ENCODE measurements at places on chromosomes 2 and 18.

DNA sequence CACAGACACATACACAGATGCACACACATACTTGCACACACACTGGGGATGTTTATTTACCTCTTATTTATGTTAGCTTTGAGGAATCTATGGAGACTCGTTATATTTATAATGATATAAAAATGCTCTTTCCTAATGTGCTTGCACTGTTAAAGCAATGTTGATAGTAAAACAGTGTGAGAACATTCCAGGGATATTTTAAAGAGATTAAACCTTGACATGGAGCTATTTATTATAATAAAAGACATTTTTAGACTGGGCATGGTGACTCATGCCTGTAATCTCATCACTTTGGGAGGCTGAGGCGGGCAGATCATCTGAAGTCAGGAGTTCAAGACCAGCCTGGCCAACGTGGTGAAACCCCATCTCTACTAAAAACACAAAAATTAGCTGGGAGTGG lies 557.3 kb upstream of the ZNF804A start:
- no peak for DNase-seq

DNA sequence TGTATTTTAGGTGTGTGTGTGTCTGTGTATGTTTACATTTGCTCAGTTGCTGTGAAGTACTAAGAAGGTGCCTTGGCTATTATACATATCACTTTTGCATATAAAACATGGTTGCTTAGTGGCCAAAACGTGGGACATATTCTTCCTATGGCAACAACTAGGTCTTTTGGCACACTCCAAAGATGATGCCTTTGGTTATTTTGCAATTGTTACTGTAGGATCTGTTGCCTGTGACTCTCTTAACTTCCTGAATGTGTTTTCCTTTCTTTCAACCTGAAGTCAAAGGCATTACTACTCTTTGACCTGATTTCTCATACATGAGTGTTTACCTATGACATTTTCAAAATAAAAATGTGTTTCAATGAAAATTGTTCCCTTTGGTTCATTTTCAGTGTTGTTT lies 160.5 kb downstream of the UBE2E3 start:
- DNase-seq: no peak

GRCh38 chr18:59431131-59431530 lies 72.1 kb upstream of the LMAN1 start:
- DNase-seq: no peak

DNA sequence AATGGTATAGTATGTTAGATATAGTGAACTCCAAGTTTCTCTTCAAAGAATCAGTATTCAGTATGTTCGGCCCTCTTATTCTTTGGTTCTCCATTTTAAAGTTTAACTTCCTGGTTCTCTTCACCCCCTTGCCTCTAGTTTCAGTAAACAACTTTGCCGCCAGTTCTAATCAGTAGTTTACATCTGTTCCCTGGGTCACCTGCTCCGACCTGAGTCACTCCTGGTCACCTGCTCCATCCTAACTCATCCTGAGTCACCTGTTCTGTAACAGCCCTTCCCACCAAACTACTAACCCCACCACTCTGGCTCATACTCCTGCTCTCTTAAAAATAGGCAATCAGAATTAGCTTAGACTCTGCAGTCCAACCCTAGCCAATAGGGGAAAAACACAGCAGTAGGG lies 23.7 kb upstream of the TEX51 start:
- no peak for DNase-seq

DNA sequence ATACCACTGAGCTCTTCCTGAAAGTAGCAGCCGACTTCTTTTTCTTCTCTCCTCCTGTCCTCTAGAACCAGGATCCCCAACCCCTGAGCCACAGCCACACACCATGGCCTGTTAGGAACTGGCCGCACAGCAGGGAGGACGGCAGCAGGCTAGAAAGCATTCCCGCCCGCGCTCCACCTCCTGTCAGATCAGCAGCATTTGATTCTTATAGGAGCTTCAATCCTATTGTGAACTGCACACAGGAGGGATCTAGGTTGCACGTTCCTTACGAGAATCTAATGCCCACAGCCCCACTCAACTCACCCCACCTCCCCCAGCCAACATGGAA lies 179.1 kb upstream of the SH3BP4 start:
- DNase-seq: no peak

GRCh38 chr2:79219383-79219988 lies 59.9 kb upstream of the REG3A start:
- no peak for DNase-seq

DNA sequence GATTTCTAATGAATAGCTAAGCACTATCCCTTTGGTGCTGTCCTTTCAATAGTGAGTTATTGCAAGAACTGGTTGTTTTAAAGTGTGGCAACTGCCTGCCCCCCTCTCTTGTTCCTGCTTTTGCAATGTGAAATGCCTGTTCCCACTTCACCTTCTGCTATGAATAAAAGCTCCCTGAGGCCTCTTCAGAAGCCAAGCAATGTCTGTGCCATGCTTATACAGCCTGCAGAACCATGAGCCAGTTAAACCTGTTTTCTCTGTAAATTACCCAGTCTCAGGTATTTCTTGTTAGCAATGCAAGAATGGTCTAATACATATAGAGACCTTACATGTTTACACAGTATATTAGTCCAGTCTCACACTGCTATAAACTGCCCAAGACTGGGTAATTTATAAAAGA lies 15.0 kb upstream of the METTL21A start:
- DNase-seq: no peak

DNA sequence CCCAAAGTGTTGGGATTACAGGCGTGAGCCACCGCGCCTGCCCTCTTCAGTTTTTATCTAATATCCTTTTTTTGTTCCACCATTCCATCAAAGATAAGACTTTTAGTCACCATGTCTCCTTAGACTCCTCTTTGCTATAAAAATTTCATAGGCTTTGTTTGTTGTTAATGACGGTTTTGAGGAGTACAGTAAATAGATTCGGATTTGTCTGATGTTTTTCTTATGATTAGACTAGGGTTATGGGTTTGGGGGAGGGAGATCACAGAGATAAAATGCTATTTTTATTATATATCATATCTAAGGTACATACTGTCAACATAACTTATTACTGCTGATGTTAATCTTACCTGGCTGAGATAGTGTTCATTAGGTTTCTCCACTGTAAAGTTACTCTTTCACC lies 6.2 kb downstream of the IL36B start:
- no peak for DNase-seq

DNA sequence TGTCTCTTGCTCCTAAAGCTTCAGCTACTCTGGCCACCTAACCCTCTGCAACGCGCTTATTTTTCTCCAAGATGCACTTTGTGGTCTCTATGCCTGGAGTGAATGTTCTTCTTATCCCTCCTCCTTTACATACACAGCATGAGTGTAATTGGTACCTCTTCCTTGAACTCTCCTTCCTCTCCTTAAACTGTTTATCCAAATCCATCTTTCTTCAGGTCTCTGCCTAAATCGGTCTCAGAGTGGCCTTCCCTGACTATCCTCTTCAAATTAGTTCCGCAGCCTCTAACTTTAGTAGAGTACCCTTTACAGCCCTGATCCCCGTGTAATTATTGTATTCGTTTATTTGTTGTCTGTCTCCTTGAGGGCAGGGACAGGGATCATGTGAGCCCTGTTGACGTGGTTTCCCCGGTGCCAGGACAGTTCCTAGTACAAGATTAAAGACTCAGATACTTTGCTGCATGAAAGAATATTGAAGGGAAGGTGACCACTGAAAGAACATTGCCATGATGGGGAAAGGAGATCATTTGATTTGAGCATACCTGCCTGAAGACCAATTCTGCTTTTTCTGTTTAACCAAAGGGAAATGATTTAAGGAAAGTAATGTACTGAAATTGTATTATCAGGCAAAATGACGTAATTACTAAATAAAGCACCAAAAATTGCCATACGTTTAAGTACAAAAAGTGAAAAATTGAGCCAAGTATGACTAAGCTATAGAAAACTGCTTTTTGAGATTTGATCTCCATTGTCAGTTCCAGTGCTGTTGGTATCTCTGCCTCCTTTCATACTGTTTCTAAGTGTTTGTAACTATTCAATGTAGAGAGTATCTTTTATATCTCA lies 1.2 kb downstream of the CNOT9 start:
- DNase-seq: no peak

GRCh38 chr18:61833387-61833786 lies 59.4 kb downstream of the RNF152 start:
- DNase-seq: no peak

- DNase-seq: no peak
Observed at GRCh38 chr18:62346333-62347088, 21.4 kb downstream of the TNFRSF11A start.

- DNase-seq: no peak
Observed at GRCh38 chr2:98507891-98508708, 63.4 kb downstream of the INPP4A start.
